ENCODE measurements at places on chromosomes 7 and 10.

DNA sequence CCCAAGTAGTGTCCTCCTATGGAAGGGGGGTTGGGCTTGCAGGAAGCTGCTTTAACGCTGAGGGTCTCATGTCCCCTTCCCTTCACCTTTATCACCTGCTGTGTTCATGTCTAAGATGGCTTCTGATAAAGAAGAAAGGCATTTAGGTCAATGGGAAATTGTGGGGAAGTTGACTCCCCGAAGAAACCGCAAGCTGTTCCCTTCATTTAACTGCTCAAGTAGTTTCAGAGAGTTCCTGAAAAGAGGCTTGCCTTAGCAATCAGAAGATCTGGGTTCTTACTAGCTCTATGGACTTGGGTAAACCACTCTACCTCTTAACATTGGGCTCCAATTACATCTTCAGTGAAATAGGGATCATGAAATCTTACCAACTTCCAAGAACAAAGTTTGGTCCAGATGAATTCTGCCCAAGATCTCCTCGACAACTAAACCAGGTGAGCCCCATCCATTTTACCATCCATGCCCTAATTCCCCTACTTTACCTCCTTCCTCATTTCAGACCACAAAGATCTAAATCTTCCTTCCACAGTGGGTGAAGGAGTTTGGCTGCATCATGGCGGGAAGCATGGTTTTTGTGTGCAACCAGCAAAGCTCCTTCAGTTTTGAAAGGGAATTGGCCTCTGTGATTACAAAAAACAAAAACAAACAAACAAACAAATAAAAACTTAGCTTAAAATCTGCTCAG, 30.4 kb upstream of the UCN3 start:
- no peak for DNase-seq

- DNase-seq: no peak
Measured at GRCh38 chr10:77603534-77603927, 34.1 kb downstream of the KCNMA1 start.

GRCh38 chr10:74373059-74373458, 222.0 kb downstream of the ADK start:
- DNase-seq: no peak

GRCh38 chr10:52940921-52941320, 168.3 kb upstream of the MBL2 start:
- DNase-seq: no peak

DNA sequence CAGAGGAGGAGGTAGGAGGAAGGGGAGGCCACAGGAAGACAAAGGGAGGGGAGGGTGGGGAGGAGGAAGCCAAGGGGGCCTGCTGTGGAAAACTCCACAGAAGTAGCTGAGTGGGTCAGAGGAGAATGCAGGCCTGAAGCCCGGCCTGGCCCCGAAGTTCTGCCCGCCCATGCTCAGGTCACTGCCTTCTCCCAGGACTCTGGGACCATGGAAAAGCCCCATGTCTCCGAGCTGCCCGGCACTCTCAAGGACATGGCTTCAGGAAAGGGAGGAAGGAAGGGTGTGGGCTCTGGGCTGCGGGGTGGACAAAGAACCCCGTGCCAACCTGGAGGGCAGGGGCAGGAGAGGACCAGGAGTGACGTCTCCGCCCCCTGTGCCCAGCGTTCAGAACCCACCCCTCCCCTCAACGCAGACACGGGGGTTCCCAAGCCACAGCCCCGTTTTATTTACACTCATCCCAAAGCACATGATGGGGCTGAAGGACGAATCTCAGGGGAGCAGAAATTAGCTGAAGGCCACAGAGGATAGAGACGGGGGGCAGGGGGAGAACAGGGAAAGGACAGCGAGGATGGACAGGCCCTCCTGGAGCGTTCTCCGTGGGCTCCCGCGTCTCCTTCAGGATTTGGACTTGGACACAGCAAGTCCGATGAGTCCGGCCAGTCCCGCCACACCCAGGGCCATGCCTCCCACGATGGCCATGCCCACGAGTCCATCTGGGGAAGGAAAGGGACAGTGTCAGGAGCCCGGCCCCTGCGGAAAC, 1.8 kb upstream of the CLDN15 start:
- DNase-seq: no peak

DNA sequence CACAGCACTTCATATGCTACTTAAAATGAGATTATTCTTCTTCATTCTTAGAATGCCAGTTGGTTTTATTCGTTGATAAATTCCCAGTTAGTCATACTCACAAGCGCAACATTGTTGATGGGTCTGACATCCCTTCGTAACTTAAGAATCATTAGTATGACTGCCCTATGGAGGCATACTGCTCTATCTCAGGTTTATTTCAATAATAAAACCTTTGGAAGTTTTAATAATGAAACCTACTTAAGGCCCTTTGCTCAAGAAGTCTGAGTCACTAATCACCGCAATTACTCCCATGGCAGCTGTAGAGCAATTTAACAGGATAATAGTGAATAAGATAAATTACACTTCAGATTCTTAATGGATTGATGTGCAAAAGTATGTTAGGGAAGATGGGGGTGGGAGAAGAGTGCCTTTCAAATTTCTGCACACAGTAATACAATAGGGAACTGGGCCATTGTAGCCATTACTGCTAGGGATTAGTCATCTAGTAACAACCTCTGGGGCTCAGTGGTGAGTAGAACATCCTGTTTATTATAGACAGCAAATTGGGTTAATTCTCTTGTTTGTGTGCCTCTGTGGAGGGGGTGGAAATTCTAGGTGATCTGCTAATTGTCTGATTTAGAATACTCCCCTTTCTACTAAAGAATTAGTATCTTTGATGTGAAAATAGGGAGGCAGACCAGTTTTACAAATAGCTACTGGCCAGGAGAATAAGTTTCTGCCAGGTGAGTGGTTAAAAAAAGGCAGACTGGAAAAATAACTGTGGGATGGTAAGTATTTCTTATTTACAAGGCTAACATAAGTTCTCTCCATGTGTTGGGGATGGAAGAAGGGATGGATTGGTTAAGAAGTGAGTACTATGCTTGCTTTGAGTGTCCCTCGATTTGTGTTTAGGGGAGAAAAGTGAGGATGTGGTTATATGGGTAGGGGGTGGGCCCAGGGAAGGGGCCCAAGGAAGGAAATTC, 74.5 kb upstream of the VKORC1L1 start:
- no peak for DNase-seq

DNA sequence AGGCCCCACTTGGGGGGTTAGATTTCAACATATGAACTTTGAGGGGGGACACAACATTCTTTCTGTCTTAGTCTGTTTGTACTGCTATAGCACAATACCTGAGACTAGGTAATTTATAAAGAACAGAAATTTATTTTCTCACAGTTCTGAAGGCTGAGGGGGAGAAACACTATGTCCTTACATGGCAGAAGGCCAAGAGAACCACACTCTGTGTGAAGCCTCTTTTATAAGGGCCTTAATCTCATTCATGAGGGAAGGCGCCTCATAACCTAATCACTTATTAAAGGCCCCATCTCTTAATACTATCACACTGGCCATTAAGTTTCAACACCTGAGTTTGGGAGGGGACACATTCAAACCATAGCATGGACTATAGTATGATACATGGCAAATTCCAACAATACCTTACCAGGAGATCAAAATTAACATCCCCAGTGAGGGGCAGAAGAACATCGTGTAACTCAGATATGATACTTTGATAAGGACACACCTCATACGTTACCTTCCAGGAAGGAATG, 9.3 kb upstream of the PDLIM1 start:
- no peak for DNase-seq

GRCh38 chr10:127033216-127034033, 128.2 kb downstream of the DOCK1 start:
- no peak for DNase-seq

DNA sequence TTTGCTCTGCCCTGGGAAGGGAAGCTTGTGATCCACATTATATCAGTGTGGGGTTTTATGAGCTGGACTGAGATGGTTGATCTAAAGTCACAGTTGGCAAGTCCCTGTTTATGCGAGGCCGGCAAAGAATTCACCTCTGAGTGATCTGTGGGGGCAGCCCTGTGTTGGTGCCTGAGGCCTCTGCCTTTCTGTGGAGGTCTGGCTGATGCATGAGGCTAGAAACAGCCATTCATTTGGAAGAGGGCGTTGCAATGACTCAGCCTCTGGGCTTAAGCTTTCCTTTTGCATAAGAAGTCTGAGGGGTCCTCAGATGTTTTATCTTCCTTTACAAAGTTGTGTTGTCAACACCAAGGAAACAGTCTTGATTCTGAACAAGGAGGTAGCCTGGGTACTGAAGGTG, 126.9 kb downstream of the MGMT start:
- no peak for DNase-seq

- DNase-seq: no peak
Measured at GRCh38 chr7:127794551-127794950, 142.6 kb downstream of the SND1 start.

- no peak for DNase-seq
Measured at GRCh38 chr7:74518041-74518440, 64.3 kb downstream of the GTF2IRD1 start.

DNA sequence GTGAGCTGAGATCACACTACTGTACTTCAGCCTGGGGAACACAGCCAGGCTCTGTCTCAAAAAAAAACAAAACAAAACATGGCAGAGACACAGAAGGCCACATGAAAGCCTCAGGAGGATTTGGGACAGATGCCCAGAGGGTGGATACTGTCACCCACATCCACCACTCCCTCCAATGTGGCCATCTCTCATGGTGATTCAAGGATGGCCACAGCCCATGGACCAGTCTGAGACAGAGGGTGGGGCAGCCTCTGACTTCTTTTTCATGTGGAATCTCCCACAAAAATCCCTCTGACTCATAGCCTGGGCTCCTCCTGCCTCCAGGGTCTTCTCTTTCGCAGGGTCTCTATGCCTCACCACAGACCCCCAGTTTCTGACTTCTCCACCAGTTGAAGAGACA, 59.0 kb upstream of the GTF2I start:
- no peak for DNase-seq

- peak; percentile 93 for DNase-seq
Measured at GRCh38 chr7:131071786-131072504, 255.7 kb upstream of the MKLN1 start.

DNA sequence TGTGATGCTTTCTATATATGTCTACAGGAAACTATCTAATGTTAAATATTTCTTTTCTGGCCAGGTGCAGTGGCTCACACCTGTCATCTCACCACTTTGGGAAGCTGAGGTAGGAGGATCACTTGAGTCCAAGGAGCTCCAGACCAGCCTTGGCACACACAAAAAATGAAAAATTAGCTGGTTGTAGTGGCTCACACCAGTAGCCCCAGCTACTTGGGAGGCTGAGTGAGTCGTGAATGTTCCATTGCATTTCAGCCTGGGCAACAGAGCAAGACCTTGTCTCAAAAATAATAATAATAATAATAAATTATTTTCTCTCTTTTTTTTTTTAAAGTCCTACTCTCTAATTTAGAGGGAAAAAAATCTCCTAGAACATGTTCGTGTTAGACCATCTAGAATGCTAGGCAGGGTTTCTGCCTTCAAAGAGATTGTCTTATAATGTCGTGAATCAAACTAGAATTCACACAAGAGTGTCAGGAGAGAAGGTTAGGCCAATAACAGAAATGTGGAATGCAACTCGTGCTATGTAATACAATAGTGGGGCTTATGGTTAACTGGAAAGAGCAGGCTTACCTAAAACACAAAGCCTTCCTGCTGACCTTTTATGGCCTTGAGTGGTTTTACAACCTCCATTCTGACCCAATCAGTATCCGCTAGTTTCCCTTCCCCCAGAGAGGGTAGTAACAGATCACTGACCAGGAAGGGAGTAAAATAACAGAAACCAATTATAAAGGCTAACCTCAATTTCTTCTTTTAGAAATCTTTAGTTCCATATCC, 46.3 kb downstream of the MYOF start:
- peak; percentile 37 for DNase-seq

DNA sequence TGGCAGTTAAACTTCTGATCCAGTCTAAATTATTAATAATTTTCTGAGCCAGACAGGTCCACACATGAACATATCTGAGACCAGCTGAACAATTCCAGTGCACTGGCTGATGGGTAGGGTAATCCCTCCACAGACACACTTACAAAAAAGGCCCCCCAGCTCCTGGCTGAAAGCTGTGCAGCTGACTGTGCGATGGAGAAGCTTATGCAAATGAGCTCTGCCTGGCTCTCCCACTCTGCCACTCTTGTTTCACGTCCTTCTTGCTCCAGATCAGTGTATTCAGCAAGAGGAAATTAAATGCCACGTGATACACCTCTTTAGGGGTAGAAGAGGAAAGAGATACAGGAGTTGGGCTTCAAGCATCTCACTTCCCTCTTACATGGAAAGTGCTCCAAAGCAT, 76.4 kb upstream of the FEZF1 start:
- no peak for DNase-seq

GRCh38 chr10:37489658-37490003, 364.2 kb downstream of the ANKRD30A start:
- no peak for DNase-seq

- no peak for DNase-seq
Measured at GRCh38 chr10:103284170-103284569, 7.2 kb downstream of the INA start.

- DNase-seq: no peak
Measured at GRCh38 chr7:70647801-70648498, 484.0 kb upstream of the GALNT17 start.

GRCh38 chr10:97940534-97940933, 89.9 kb downstream of the CRTAC1 start:
- no peak for DNase-seq

DNA sequence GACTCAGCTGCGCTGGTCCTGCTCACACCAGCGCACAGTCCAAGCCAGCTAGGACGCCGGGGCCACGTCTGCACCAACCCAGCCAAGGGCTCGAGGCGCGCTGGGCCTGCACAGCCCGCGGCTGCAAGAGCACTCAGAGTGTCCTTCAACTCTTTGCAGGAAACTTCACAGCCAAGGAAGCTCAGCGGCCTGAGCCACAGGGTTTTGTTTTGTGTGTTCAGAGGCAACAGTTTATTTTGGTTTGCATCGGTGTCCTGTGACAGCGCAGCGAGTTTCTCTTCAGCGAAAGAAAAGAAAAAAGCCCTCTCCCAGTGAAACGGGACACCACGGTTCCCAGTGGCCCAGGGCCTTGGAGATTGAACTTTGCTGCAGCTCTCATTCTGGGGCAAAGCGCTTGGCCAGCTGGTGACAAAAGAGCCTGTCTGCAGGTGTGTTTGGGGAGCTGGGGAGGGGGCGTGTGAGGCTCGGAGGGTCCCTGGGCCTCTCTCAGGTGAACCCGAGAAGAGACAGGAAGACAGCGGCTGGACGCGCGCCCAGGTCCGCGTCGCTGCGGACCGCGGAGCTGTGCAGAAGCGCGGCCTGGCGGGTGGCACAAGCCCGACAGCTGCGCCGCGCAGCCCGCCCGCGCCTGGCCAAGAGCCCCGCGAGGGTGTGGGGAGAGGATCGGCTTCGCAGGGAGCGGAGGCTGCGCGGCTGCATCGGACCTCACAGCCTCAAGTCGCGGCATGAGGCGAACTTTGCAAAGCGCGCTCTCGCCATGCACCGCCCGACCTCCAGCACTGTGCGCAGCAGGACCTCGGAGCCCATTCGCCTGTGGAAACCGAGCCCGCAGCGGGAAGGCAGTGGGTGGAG, 922 bp downstream of the CXCL12 start:
- DNase-seq: no peak

- DNase-seq: no peak
Measured at GRCh38 chr7:23467806-23468525, 2.3 kb downstream of the IGF2BP3 start.

- no peak for DNase-seq
Measured at GRCh38 chr10:62058896-62059216, 157.4 kb downstream of the ARID5B start.
